ENCODE measurements at places on chromosomes 3 and 15.

GRCh38 chr3:68941055-68941454, 8.7 kb upstream of the TAFA4 start:
- no peak for DNase-seq

DNA sequence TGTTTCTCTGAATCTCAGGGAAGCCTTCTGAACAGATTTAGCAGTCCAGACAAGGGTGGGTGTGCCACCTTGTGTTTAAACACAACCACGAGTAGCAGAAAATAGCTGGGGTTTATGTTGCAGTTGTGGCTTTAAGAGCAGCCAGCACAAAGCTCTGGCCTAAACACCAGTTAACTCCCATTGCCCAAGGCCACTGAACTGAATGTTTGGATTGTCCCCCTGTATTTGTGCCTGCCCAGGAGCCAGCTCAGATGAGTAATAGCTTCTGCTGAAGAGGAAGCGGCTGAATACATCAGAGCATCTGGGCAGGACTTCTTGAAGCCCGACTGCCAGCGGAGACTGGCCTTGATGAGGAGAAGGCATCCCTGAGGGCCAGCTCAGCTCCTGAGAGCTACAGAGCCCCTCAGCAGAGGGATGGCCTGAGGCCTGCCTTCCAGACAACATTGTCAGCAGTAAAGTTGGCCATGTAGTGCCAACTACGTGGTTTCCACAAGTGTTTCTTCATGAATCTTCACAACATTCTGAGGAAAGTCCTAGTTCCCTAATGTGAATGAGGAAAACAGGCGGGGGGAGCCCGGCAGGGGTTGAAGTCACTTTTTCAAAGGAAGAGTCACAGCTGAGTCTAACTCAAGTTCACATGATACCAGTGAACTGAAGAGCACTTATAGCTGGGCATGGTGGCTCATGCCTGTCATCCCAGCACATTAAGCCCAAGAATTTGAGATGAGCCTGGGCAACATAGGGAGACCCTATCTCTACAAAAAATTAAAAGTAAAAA, 65.8 kb upstream of the ZBTB38 start:
- DNase-seq = no peak

- DNase-seq = no peak
Observed at GRCh38 chr15:82689147-82689546, 20.5 kb downstream of the AP3B2 start.

GRCh38 chr3:155640098-155640497, 104.8 kb downstream of the PLCH1 start:
- DNase-seq = no peak

GRCh38 chr15:100893964-100894295, 14.3 kb downstream of the ALDH1A3 start:
- no peak for DNase-seq

GRCh38 chr3:53530205-53530604, 35.8 kb downstream of the CACNA1D start:
- no peak for DNase-seq

DNA sequence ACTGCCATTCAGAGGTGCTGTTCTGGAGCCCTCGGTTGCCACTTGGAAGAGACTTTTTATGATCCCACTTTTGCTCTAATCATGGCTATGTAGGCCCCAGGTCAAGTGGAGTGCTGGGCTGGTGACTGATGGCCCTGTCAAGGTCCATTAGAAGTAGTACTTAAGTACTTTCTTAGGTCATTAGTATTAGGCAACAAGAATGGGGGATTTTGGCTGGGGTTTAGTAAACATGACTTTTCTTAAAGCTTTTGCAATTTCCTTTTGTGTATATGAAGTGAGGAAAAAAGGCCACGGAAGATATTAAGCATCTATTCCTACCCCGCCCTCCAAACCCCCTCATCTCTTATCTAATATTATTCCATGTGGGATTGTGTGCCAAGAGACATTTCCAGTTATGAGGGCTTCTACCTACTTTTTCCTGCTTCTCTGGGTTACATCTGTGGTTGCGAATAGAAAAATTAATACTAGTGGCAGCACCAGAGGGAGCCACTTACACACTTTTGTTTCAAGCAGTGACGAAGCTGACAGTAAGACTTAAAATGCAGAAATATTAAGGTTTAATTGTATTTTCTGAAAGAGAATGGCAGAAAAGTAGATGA, 13.9 kb downstream of the NLGN1 start:
- no peak for DNase-seq

DNA sequence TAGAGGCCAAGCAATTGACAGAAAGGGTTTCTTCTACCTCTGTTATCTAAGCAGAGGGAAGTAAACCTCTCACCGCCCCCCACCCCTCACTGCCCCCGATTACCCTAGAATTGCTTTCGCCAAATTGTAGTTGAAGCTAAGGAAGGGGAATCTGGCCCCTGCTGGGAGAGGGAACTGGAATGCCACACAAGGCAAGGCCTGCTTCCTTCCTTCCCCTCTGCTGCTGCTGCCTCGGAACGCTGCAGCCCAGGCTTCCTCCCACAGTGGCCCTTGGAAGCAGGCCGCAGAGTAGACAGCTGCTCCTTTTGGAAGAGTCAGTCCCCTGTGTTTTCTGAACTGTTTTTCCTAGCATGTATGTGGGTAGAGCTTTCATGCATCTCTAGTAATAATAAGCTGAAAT, 21.6 kb downstream of the RLBP1 start:
- no peak for DNase-seq

DNA sequence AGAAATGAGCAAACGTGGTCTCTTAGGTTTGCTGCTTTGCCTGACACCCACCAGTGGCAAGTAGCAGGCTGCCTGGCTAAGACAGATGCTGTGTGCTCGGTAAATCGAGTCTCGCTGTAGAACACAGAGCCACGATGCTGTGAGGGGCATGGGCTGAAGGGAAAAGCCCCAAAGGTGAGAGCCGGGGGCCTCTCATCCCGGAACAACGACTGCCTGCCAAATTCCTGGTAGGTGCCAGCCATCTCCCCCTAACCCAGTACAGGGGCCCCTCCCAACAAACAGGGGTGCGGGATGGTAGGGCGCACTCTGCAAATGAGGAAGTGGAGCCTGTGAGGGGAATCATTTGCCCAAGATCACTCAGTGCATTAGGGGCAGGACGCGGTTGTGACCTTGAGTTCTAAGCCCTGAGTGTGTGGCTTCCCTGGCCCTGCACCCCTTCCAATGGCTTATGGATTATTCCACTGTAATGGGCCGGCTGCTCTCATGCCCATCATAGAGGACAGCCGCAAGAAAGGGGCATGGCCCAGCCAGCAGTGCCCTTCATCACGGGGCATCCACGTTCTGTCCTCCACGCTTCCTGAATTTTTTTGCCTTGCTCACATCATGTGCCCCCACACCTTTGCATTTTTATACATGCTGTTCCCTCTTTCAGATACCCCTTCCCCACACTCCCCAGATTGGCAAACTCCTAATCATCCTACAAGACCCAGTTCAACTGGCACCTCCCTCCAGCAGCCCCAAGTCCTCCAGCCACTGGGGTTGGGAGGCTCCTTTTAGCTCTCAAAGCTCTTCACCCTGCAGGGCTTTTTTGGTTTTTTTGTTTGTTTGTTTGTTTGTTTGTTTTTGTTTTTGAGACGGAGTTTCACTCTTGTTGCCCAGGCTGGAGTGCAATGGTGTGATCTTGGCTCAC, 125.4 kb downstream of the NUP210 start:
- no peak for DNase-seq

GRCh38 chr15:62047282-62047827, 12.9 kb downstream of the VPS13C start:
- DNase-seq = no peak

- DNase-seq = no peak
Observed at GRCh38 chr3:53534216-53534615, 39.8 kb downstream of the CACNA1D start.

GRCh38 chr3:194282436-194283122, 68.5 kb downstream of the CPN2 start:
- DNase-seq = no peak

- DNase-seq = no peak
Observed at GRCh38 chr15:58513008-58513407, 81.2 kb downstream of the LIPC start.

DNA sequence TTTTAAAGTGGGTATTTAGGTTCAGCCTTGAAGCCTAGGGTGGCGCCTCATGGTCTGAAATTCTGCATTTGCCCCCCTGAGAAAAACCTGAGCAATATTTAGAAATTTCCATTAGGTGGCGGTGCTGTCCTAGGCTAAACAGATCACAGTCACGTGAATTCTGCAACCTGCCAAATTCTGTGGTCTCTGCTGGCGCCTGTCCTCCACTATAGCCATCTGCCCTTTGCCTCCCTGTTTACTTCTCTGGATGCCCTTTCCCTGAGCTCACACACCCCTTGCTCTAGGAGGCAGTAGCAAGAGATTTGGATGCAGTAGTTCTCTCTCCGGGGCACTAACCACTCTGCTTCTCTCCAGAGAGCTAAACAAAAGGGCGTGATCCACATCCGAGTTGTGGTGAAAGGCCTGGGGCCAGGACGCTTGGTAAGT, 9.1 kb downstream of the MRPS11 start:
- no peak for DNase-seq

GRCh38 chr3:62329971-62330370, 43.4 kb downstream of the FEZF2 start:
- DNase-seq = no peak

- no peak for DNase-seq
Observed at GRCh38 chr3:34200576-34200975, 402.1 kb downstream of the PDCD6IP start.

DNA sequence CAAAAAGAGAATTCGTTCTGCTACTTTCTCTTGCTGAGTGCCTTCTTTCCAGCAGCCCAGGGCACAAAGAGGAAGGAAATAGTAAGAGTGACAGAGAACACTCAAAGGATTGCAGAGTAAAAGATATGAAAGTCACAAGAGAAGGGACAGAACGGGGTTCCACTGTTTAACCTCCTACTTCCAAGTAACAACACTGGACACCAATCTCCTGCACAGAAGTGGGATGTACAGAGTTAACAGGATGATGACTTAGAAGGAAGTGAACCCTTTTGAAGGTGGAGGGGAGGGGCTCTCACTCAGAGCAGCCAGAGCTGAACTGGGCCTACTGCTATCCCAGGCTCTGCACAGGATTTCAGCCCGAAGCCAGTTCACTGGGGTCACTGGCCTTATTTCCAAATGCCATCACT, 130.1 kb upstream of the PRICKLE2 start:
- DNase-seq = no peak

DNA sequence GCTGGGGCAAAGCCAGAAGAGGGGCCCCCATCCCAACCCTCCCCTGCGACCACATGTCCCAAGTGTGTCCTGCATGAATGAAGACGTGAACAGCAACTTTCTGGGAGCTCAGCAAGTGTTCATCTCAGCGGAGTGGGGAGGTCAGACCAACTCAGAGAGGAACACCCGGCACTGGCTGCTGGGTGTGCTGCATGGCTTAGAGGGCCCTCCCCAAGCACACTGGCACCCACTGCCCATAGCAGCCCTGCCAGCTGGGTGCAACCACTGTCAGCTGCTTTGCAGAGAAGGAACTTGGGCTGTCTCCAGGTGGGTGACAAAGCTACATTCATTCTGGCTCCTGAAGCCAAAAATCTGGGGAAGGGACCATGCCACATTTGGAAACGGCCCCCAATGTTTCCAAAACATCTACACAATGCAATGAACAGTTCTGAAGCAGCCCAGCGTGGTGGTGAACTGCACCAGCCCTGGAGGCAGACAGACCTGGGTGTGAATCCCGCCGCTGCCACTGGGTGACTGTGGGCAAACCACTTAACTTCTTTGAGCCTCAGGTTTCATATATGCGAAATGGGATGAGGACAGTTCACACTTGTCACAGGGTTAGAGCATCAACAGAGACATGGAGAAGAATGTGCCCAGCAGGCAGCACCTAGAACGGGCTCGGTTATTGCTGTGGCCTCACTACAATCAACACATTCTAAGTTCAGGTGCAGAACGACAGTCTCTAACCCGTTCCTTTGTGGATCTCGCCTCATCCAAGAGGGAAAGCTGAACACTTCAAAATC, 145.4 kb downstream of the NUP210 start:
- no peak for DNase-seq

DNA sequence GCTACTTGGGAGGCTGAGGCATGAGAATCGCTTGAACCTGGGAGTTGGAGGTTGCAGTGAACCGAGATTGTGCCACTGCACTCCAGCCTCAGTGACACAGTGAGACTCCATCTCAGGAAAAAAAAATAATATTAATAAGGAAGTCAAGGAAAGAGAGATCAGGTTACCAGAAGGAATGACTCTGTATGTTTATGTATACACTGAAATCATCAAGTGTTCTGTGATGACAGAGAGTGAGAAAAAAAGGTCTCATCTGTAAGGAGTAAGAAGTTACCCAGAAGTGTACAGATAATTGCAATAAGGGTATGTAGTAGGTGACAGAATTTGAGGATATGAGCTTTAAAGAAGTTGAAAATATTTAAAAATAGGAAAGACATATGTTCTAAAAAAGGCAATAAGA, 4.3 kb upstream of the CCDC50 start:
- DNase-seq = no peak

DNA sequence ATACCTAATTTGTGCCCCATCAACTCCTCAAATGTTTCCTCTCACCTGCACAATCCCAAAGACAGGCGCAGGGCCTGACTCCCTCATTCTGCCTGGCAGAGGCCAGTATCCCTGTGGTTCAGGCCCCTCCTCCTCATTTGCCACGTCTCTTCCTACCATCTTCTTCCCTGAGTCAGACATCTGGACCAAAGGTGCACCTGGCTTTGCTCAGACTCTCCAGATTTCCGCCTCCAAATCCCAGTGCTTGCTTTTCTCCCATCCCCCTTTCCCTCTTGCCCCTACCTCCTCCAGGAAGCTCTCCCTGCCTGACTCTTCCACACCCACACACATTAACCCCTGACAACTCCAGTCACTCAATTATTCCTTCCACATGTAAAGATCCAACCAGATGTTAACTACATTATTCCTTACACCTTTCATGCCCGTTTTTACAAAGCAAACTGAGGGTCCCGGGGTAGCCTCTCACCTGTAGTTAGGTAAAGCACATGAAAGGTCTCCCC, 19.6 kb downstream of the SEMA7A start:
- no peak for DNase-seq

GRCh38 chr15:99764522-99764921, 31.3 kb upstream of the LYSMD4 start:
- no peak for DNase-seq

DNA sequence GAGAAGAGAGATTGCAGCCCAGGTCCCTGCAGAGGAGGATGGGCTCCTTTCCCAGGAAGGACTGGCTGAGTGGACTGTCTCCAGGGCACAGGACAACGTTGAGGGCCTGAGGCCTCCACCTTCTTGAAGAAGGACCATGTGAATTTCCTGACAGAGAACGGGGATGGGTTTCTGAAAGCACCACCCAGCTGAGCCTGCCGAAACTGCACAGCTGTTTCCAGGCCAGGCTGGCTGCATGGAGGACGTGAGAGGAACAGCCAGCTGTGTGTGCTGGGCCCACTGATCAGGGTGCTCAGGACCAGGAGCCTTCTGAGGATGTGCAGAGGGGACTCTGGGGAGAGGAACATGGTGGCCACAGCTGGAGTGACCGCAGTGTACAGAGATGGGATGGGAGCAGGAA, 39.2 kb downstream of the HMCES start:
- no peak for DNase-seq

DNA sequence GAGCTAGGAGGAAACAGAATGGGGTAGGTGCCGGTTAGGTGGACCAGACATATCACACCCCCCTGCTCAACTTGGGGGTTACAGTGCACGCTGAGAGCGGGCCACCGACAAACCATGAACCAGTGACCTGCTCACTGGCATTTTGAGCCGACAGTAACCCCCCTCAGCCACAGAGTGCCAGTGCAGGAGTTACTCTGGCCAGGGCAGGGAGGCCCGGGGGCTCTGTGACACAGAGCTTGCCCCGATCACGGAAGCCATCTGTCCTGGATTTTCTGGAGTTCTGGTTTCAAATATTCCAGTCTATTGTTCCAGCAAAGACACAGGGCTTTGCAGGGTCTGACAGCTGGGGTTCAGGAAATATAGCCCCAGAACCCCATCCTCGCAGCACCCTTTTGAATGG, 225.2 kb downstream of the VPS13C start:
- DNase-seq = no peak

GRCh38 chr15:100937171-100937570, 18.0 kb downstream of the LRRK1 start:
- DNase-seq = no peak

Measured in activated CD4-positive, alpha-beta T cell treated with anti-CD3 and anti-CD28 coated beads for 4 hours (primary cell).